ENCODE measurements at places on chromosomes 7 and 10. TPM values are rescaled to one million over a fixed set of nuclear protein-coding genes. Genes with fewer than 3 reads are reported as not detected.

Gene SMARCD3
- total RNA-seq: 3.2 TPM

Gene FLNC
- 130 TPM for total RNA-seq

Gene CPA4
- total RNA-seq: not detected

Gene STRIP2
- total RNA-seq: 2.3 TPM

DNA sequence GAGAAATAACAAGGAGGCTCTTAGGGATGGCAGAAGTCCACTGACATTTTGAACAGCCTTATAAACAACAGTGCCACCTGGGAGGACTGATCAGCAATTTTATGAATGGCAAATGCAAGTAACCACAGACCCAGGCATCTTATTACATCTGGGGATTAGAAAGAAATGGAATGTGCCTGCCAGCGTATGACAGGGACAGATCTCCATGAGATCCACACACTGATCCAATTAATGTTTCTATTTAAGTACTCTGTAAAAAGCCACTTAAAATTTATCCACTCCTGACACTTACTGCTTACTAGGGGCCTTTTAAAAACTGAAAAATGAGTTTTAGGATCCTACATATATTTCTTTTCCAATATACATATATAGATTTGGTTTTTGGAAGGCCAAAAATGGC is 28.6 kb downstream of the PARD3 start:
- DNase-seq: no peak

GRCh38 chr7:139561-140243 is 52.7 kb upstream of the FAM20C start:
- DNase-seq: no peak

DNA sequence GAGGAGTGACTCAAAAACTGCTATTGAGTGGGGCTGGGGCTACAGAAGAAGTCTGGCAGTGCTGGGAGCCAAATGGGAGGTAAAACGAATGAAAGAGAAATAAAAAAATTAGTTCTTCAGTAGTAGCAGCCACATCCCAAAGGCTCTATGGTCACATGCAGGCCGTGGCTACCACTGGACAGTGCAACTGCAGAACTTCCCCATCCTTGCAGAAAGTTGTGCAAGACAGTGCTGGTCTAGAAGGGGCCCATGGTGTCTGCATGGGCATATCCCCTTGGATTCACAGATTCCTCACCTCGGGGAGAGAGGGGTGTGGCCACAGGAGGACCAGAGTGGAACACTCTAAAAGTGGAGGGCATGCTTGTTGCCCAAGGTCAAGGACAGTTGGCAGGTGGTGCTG is 47.6 kb downstream of the RPS24 start:
- DNase-seq: no peak

DNA sequence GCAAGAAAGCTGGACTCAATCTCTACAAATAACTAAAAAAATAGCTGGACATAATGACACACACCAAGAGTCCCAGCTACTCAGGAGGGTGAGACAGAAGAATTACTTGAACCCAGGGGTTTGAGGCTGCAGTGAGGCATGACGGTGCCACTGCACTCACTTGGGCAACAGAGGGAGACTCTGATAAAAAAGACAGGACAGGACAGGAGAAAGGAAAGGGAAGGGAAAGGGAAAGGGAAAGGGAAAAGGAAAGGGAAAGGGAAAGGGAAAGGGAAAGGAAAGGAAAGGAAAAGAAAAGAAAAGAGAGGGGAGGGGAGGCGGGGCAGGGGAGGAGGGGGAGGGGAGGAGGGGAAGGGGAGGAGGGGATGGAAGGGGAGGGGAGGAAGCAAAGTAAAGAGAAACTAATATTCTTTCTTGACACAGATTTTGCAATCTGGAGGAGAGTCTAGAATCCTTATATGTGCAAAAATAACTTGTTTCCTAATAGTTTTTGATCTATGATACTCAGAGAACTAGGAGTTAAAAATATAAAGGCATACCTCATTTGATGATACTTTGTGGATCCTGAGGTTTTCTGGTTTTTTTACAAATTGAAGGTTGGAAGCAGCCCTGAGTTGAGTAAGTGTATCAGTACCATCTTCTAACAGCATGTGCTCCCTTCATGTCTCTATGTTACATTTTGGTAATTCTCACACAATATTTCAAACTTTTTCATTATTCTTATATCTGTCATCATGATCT is 8.0 kb downstream of the SAR1A start:
- DNase-seq: no peak

GRCh38 chr10:70258216-70258615 is 25.0 kb upstream of the PPA1 start:
- no peak for DNase-seq

DNA sequence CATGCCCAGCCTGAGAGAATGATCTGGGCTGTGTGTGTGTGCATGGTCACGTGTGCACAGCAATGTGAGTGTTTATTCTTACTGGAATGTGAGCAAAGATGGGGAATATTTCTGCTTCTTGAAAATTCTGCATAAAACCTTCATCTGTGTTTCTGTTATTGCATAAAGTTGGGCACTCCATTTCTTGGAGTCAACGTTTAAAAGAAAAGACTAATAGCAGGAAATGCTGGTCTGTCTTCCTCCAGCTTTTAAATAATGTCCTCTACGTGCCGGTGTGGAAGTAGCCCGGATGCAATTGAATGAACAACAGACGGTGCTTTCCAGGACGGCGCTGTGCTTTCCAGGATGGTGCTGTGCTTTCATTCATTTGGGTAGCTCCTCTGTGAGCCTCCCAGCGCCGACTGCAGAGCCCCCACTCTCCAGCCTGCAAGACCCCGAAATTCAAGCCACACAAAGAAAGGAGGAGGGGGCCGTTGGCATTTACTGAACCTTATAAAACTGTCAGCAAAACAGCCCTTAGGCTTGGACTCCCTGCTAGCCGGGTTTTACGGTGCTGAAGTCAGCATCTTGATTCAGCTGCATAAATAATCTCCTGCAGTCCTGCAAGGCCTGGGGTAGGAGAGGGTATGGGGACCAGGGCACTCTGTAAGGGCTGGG is 158.2 kb upstream of the PRKCQ start:
- no peak for DNase-seq

DNA sequence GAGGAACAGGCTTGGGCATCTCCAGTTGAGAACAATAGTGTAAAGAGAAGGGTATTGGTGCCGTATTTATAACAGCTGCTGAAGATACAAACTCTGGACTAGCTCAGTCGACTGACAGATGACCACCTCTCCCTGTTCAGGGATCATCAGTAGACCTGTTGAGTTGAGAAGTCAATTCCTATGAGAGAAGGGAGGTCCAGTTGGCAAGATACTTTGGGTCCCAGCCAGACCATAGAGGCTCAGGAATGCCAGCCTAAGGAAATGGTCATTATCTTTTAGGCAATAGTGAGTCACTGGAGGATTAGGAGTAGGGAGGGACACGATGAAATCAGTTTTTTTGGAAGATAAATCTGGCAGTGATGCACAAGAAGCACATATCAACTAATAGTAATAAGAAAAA is 202.9 kb downstream of the TRIL start:
- DNase-seq: no peak

- no peak for DNase-seq
These were observed 72.3 kb downstream of the TNS3 start for GRCh38 chr7:47509571-47509970.

DNA sequence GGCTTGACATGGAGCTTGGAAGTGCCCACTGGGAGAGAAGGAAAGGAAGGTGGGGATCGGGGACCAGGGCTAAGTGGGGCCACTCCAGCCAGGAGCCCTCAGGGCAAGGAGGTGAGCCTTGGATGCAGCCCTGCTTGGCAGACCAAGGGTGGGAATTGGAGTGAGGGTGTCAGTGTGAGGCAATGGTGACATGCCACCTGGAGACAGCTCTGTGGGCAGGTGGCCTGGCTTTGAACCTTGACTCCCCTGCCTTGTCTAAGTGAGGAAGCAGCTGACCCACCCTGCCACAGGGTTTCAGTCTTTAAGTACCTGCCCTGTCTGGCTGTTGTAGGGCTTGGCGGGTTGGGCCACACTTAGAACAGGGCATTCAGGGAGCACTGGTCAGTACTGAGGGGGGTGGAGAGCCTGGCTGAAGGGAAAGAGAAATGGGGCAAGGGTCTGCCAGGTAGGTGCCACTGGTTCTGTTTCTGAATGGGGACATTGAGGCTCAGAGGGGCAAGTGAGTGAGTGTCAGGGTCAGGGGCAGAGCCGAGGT is 4.8 kb downstream of the RAMP3 start:
- no peak for DNase-seq

DNA sequence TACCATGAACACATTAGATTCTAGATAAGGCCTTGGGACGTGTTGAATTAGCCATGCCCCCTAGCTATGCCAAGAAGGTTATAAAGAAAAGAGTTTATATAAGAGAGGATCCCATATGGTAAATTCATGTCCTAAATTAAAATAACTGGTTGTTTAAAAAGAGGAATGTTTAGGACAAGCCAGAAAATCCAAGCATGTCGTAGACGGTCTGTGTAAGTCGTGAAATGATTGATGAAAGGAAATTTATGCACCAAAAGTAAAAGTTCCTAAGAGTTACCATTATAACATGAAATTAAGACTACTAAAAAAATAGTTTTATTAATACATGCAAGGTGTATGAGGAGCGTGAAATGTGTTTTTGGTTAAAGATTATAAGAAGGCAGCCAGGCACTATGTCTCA is 624.9 kb downstream of the ARL4A start:
- DNase-seq: no peak

DNA sequence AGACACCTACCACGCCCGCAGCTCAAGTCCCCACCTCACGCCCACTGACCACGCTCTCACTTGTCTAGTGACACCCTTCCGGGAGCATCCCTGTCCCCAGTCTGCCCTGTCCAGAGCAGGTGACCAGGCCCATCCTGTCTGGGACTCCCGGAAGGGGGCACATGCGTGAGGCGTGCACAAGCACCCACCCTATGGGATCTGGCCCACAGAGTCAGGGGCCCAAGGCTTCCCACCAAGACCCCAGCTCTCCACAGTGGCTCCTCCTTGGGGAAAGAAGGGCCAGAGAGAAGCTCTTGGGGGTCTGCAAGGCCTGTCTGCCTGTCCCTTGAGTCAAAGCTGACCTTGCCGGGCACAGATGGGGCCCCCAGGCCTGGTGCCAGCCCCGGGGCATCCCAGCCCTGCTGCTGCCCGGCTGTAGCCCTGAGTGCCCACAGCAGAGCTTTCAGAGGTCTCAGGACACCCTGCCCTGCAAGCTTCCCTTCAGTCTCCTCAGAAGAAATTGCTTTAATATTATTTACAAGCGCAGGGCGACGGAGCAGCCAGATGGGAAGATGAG is 195.0 kb downstream of the ELFN1 start:
- no peak for DNase-seq
